ENCODE measurements at places on chromosomes 11 and 22. TPM values are rescaled to one million over a fixed set of nuclear protein-coding genes. Genes with fewer than 3 reads are reported as not detected.

DNA sequence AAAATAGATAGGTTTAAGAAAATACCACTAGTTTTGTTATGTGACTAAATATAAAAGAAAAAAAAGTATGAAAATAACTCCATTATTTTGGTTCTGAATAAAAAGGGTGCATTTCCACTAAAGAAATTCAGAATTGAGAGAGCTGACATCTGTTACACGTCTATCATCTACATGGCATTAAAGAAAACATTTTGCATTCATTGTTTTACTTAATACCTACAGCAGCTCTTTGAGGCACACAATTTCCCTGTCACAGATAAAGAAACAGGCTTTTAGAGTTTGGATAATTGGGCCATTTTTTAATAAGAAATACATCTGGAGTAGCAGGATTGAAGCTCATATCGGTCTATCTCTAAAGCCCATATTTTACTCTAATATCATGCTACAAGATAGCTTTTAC, 145.7 kb upstream of the LUZP2 start:
- H3K4me1 ChIP-seq = no peaks in the 10 kb centered on the region
- no peaks in the 10 kb centered on the region for H3K36me3 ChIP-seq
- H3K27me3 ChIP-seq = no peaks in the 10 kb centered on the region
- no peak overlapping the region for H3K27ac ChIP-seq
- H3K4me3 ChIP-seq = no peak overlapping the region
- no peak for DNase-seq

- no peaks in the 10 kb centered on the region for H3K4me1 ChIP-seq
- no peaks in the 10 kb centered on the region for H3K36me3 ChIP-seq
Measured at GRCh38 chr11:27238811-27239210, 124.2 kb downstream of the CCDC34 start.

DNA sequence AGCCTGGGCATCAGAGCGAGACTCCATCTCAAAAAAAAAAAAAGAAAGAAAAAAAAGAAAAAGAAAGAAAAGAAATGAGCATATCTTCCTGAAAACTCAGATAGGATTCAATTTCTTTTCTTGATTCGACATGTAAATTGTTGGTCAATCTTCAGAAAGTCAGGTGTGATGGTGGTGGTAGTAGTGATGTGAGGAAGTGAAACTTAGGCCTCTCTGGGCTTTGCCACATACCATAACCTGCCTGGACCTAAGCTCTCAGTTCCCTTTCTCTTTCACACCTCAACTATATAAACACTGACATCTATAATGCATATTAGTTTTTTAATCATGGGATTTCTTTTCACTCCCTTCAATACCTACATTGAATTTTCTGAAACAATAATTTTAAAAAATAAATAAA, 98.0 kb upstream of the TBCEL start:
- H3K36me3 ChIP-seq = no peaks in the 10 kb centered on the region
- H3K27ac ChIP-seq = no peak overlapping the region
- no peak for DNase-seq
- H3K4me3 ChIP-seq = no peak overlapping the region
- H3K27me3 ChIP-seq = no peaks in the 10 kb centered on the region

DNA sequence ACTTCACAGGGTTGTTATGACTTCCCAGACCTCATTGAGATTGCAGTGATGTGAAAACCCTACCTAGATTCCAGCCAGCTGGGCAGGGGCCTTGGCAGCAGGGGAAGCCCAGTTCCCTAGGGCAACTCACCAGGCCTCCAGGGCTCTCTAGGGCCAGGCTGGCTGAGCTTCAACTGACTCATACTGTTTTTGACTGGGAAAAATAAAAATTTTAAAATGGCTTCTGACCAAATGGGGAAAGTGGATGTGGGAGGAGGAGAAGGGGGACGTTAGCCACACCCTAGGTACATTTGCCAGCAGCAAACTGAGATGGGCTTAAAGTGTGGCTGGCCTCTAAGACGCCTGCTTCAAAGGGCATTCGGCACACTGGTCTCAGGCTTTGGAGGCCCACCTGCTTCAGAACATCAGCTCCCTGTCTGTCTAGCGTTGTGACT, 39.0 kb downstream of the BMAL1 start:
- no peak overlapping the region for H3K27ac ChIP-seq
- DNase-seq = no peak
- H3K4me3 ChIP-seq = no peak overlapping the region
- H3K4me1 ChIP-seq = peaks cover 44% of the 10 kb centered on the region
- H3K36me3 ChIP-seq = no peaks in the 10 kb centered on the region

DNA sequence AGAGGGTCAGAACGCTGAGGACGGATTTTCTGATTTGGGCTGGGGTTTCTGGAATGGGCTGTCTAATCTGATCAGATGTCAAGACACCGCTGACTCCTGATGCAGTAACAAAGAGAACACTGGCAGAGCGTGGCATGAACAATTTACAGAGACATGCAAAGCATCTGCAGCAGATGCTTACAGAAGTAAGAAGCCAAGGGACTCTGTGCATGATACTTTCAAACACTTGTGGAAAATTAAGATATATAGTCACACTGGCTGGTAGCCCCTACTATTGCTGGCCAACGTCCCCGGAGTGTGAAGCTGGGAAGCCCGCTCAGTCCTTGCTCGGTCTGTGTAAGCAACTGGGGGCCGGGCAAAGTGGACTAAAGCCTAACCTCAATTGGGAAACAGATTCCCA, 903.7 kb downstream of the BRD1 start:
- no peak overlapping the region for H3K4me3 ChIP-seq
- H3K27ac ChIP-seq = no peak overlapping the region
- no peaks in the 10 kb centered on the region for H3K27me3 ChIP-seq

GRCh38 chr11:10937385-10937771, 79.5 kb upstream of the ZBED5 start:
- H3K4me1 ChIP-seq = no peaks in the 10 kb centered on the region
- no peak overlapping the region for H3K27ac ChIP-seq
- H3K36me3 ChIP-seq = no peaks in the 10 kb centered on the region
- H3K27me3 ChIP-seq = no peaks in the 10 kb centered on the region

DNA sequence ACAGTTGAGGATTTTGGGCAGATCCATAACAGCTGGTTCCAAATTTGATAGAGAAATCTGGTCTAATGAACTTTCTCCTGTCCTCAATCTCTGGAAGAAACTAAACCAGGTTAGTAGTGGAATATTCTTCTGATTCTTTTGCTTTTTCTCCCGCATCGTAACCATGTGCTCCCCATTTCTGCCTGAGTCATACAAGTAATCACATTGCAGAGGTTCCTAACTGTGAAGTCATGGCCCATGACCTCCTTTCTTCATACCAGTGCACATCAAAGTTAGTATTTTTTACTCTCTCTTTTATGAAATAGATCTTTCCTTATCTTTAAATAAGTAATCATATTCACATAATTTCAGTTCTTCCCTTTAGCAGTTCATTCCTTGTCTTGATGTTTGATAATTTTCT, 249.0 kb downstream of the DYNC2H1 start:
- no peak overlapping the region for H3K4me3 ChIP-seq
- no peaks in the 10 kb centered on the region for H3K27me3 ChIP-seq
- H3K27ac ChIP-seq = no peak overlapping the region
- no peaks in the 10 kb centered on the region for H3K4me1 ChIP-seq
- DNase-seq = no peak

- H3K4me1 ChIP-seq = no peaks in the 10 kb centered on the region
- H3K27ac ChIP-seq = no peak overlapping the region
- H3K27me3 ChIP-seq = no peaks in the 10 kb centered on the region
Measured at GRCh38 chr11:31442086-31442485, 67.3 kb downstream of the IMMP1L start.

GRCh38 chr11:114239753-114240161, 56.4 kb upstream of the NNMT start:
- no peak overlapping the region for H3K4me3 ChIP-seq
- no peak for DNase-seq
- no peaks in the 10 kb centered on the region for H3K4me1 ChIP-seq
- H3K27me3 ChIP-seq = no peaks in the 10 kb centered on the region
- no peak overlapping the region for H3K27ac ChIP-seq

- no peaks in the 10 kb centered on the region for H3K36me3 ChIP-seq
- H3K27me3 ChIP-seq = no peaks in the 10 kb centered on the region
- DNase-seq = no peak
- H3K27ac ChIP-seq = no peak overlapping the region
Measured at GRCh38 chr22:35534091-35534490, 6.5 kb upstream of the RASD2 start.

- H3K36me3 ChIP-seq = no peaks in the 10 kb centered on the region
- DNase-seq = no peak
- H3K27me3 ChIP-seq = no peaks in the 10 kb centered on the region
- no peak overlapping the region for H3K27ac ChIP-seq
- H3K4me3 ChIP-seq = no peak overlapping the region
Measured at GRCh38 chr11:17389957-17390649, 1.6 kb upstream of the KCNJ11 start.

GRCh38 chr11:128988242-128988970, 45.7 kb upstream of the TP53AIP1 start:
- H3K27me3 ChIP-seq = no peaks in the 10 kb centered on the region
- peaks cover 4% of the 10 kb centered on the region for H3K36me3 ChIP-seq
- H3K4me3 ChIP-seq = no peak overlapping the region
- no peaks in the 10 kb centered on the region for H3K4me1 ChIP-seq
- no peak overlapping the region for H3K27ac ChIP-seq

GRCh38 chr11:7347611-7348431, 96.1 kb downstream of the SYT9 start:
- no peak for DNase-seq
- no peaks in the 10 kb centered on the region for H3K36me3 ChIP-seq
- no peak overlapping the region for H3K27ac ChIP-seq

DNA sequence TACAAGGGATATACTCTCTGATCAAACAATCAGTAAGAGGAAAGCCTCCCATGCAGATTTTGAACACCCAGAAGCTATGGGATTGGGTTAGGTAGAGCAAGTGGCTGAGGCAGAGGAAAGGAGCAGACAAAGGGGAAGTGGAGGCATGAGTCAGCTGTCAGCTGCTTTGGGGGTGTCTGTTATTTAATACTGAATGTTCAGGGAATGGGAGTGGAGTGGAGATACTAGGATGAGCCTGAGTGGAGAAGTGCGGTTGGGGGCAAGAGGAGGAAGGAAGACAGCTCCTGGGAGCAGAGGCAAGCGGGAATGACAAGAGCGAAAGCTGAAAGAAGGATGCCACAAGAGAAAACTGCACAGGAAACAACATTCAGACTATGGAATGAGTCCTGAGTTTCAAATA, 22.7 kb upstream of the TMPRSS5 start:
- no peaks in the 10 kb centered on the region for H3K4me1 ChIP-seq

GRCh38 chr11:9103542-9104276, 12.3 kb upstream of the SCUBE2 start:
- H3K36me3 ChIP-seq = no peaks in the 10 kb centered on the region
- no peaks in the 10 kb centered on the region for H3K27me3 ChIP-seq

- H3K27me3 ChIP-seq = no peaks in the 10 kb centered on the region
- peaks cover 32% of the 10 kb centered on the region for H3K4me1 ChIP-seq
- DNase-seq = no peak
- no peaks in the 10 kb centered on the region for H3K36me3 ChIP-seq
- no peak overlapping the region for H3K4me3 ChIP-seq
Measured at GRCh38 chr22:46042786-46043185, 65.8 kb upstream of the WNT7B start.

GRCh38 chr22:40050258-40050657, 55.5 kb downstream of the FAM83F start:
- H3K4me3 ChIP-seq = no peak overlapping the region
- no peaks in the 10 kb centered on the region for H3K27me3 ChIP-seq
- no peak overlapping the region for H3K27ac ChIP-seq
- DNase-seq = peak; percentile 23

GRCh38 chr11:8261291-8261690, 2.4 kb downstream of the LMO1 start:
- no peaks in the 10 kb centered on the region for H3K36me3 ChIP-seq
- peaks cover 7% of the 10 kb centered on the region for H3K27me3 ChIP-seq
- H3K4me3 ChIP-seq = no peak overlapping the region

GRCh38 chr11:45182902-45183301, 36.5 kb downstream of the PRDM11 start:
- H3K4me1 ChIP-seq = peaks cover 4% of the 10 kb centered on the region
- no peak overlapping the region for H3K27ac ChIP-seq
- DNase-seq = no peak
- no peak overlapping the region for H3K4me3 ChIP-seq
- H3K36me3 ChIP-seq = no peaks in the 10 kb centered on the region

DNA sequence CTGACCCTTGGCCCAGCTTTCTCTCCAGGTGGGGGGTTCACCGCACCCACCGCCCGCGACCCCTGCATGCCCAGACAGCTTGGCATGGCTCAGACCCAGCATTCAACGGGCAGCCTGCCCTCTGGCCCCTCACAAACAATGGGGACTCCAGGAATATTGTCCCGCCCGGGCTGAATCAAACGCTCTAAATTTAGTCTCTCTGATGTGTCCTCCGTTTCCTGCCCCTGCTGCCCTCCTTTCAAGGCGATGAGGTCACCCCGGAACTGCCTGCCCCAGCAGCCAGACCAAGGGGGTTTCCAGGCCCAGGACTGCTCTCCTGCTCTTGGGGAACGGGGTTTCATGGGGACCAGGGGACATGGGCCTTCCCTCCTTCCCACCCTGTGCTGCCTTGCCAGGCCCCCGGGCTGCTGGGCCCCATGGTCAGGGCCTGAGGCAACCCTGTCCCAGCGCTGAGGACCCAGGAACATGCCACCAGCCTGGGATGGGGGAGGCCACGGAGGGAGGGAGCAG, 10.1 kb upstream of the PDGFB start:
- H3K4me1 ChIP-seq = no peaks in the 10 kb centered on the region
- H3K4me3 ChIP-seq = no peak overlapping the region
- no peaks in the 10 kb centered on the region for H3K36me3 ChIP-seq
- peak overlapping the region; percentile 22 for H3K27ac ChIP-seq

GRCh38 chr11:8408151-8408941, 144.7 kb upstream of the LMO1 start:
- H3K4me1 ChIP-seq = no peaks in the 10 kb centered on the region
- no peak for DNase-seq
- H3K36me3 ChIP-seq = no peaks in the 10 kb centered on the region
- H3K27me3 ChIP-seq = no peaks in the 10 kb centered on the region
- H3K4me3 ChIP-seq = no peak overlapping the region

GRCh38 chr11:395866-396265, 1.9 kb downstream of the PKP3 start:
- no peak overlapping the region for H3K4me3 ChIP-seq
- H3K4me1 ChIP-seq = no peaks in the 10 kb centered on the region
- H3K36me3 ChIP-seq = no peaks in the 10 kb centered on the region
- H3K27ac ChIP-seq = no peak overlapping the region
- H3K27me3 ChIP-seq = no peaks in the 10 kb centered on the region

Gene OR51B6
- total RNA-seq = not detected

Gene MRGPRF
- 1.9 TPM for total RNA-seq

Gene GSTP1
- total RNA-seq = 16.6 TPM

Gene FAM111A
- total RNA-seq = 14.8 TPM

Gene FREY1
- total RNA-seq = not detected

Gene PRODH
- total RNA-seq = 31.0 TPM

Gene ANGPTL5
- not detected for total RNA-seq

Gene GGTLC2
- not detected for total RNA-seq

Gene APOL5
- 0.51 TPM for total RNA-seq

Gene CHEK2
- 2.0 TPM for total RNA-seq

Gene OR8D1
- total RNA-seq = not detected

Gene GRIK4
- total RNA-seq = not detected

Gene OR52E8
- not detected for total RNA-seq

All from right lobe of liver (tissue), 6 donors.